ENCODE measurements at places on chromosomes 12 and 14. TPM values are rescaled to one million over a fixed set of nuclear protein-coding genes. Genes with fewer than 3 reads are reported as not detected.

NELL2 gene
- not detected for total RNA-seq

CCDC85C gene
- 7.4 TPM for total RNA-seq

FOXA1 gene
- not detected for total RNA-seq

KRT80 gene
- total RNA-seq = 0.32 TPM

DEGS2 gene
- not detected for total RNA-seq

COL2A1 gene
- under 0.01 TPM for total RNA-seq

Measured in fibroblast of villous mesenchyme (primary cell).